Fibroblast of skin of abdomen (primary cell): ENCODE measurements at places on chromosomes 1 and 21.

DNA sequence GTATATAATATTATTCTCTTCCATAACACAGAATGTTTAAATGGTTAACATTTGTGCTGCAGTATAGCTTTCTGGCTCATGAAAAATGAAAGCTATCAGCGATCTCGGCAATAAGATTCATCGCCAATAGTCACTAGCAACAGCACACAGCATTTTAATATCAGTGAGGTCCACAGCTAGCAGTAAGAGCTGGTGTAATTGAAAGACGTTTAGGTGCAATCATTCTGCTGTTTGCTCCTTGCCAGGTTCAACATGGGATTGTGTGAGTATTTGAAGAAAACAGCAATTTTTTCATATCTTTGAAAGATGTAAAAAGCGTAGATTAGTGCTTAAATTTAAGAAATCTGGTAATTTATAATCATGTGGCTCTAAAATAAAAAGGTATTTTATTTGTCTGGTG is 20.1 kb downstream of the PRKACB start:
- peak; percentile 16 for DNase-seq

DNA sequence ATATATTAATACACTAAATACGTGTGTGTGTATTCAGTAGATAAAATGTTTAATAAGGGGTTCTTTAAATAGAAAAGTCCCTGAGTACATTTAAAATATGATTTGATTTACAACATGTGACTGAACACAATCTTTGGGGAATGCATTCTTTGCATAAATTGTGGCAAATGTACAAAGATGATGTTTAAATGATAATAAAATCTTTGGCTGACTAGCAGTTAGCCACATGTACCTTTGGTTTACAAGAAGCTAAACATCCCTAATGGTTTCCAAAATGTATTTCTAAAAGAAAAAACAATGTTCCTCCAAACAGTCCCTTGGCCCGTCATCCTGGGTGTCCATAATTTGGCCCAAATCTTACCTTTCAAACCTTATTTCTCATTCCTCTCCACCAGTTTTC is 106.4 kb upstream of the MARK1 start:
- peak; percentile 12 for DNase-seq

GRCh38 chr1:162571696-162572095 is 10.2 kb downstream of the UAP1 start:
- no peak for DNase-seq

GRCh38 chr1:55695151-55695550 is 480.0 kb upstream of the USP24 start:
- DNase-seq = peak; percentile 29

DNA sequence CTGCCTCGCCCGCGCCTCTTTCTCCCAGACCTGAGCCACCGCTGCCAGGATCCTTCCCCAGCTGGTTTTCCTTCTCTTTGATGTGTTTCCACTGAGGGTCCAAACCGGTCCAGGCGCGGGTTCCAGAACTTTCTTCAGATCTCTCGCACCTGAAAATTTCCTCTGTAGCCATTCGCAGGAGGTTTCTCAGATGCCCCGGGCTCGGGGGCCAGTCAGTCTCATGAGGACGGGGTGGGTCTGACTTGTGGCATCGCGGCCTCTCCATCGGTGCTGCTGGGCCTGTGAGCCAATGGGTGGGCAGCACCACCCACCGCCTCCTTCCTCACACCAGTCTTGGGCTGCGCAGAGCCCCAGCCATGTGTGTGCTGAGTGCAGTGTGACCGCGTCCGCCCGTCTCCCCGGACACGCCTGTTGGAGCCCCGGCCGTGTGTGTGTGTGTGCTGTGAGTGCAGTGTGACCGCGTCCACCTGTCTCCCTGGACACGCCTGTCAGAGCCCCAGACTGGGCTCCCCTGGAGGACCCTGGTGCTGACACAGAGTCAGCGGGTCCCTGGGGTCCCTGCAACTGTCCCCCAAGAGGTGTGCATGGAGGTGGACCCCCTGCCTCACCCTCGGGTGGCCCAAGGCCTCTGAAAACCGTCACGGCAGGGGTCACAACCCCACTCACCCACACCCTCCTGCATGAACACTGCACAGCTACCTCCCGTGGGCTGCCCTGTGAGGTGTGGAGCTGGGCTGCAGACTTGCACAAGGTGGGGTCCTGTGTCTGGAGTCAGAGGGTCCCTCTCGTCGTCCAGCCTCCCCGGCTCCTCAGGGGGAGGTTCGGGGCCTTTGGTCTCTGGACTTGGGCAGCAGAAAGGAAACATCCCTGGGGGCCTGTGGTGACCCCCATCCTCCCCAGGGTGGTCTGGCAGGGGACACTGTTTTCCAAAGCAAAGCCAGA is 20.2 kb downstream of the COL18A1 start:
- DNase-seq = no peak

DNA sequence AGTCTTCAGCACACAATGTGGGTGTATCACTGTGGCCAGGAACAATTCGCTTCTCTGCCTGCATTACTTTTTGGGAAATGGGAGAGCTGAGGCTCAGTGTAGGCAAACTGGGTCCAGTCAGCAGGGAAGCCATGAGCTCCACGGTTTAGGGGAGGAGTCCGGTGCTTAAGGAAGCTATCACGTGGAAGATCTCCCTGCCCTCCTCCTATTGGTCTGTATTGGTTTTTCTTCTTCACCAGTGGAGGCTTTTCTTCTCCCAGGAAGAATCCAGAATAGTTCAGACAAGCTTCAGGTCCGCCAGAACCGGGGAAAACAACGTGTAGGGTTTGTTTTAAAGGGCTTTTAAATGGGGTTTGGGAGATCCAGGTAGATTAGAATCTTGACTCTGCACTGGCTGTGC is 156.2 kb upstream of the CAMK1G start:
- DNase-seq = no peak

- no peak for DNase-seq
Observed at GRCh38 chr1:185338719-185339622, 21.9 kb upstream of the IVNS1ABP start.

DNA sequence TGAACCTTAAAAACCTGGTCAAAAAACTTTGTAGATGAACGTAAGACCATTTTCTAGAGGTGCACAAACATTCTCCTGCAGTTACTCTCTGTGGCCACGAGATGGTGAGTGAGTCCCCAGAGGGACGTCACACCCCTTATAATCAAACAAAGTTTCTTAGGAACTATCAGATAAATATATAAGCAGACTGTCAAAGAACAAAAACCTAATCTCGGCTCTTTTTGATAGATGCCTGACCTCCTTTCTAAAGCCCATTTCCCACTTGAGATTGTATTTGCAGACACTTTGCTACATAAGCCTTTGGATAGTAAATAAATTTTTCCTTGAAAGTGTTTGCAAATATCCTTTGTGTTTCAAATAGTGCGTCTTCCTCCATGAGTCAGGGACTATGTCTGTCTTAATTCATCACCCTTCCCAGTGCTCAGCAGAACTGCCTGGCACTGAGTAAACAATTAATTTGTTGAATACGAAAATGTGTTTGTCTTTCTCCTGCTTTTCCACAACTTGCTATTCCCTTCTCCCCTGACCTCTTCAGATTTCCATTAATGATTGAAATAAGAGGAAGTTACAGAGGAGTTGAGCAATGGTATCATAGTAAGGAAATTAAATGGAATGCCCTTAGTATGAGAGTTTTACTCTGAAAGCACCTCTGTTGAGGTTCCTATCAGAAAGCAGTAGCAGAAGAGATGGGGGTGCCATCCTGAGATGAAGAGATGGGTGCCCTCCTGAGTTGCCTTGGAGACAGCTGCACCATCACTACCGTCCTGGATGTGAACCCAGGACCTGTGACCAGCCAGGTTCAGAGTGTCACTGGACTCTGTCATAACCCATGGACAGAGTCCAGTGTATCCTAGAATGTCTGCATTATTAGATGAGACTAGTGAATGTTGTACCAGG is 57.8 kb upstream of the RAVER2 start:
- peak; percentile 36 for DNase-seq

GRCh38 chr1:234725177-234726132 is 115.5 kb upstream of the IRF2BP2 start:
- DNase-seq = no peak

DNA sequence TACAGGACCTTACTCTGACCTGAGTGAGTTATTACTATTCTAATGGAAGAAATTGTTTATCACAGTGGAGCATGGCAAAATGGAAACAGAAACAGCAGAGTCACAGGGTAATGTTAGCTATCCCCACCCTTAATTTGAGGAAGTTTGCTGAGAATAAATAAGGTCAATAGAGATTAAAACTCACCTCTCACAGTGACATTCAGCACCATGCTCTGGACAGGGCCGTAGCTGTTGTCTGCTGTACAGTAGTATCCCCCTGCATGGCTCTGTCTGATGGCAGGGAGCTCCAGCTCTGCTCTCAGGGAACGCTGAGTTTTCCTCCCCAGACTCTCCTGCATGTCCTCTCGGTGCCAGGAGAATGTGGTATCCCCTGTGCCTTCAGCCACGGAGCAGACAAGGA is 11.9 kb downstream of the FCRL4 start:
- no peak for DNase-seq

DNA sequence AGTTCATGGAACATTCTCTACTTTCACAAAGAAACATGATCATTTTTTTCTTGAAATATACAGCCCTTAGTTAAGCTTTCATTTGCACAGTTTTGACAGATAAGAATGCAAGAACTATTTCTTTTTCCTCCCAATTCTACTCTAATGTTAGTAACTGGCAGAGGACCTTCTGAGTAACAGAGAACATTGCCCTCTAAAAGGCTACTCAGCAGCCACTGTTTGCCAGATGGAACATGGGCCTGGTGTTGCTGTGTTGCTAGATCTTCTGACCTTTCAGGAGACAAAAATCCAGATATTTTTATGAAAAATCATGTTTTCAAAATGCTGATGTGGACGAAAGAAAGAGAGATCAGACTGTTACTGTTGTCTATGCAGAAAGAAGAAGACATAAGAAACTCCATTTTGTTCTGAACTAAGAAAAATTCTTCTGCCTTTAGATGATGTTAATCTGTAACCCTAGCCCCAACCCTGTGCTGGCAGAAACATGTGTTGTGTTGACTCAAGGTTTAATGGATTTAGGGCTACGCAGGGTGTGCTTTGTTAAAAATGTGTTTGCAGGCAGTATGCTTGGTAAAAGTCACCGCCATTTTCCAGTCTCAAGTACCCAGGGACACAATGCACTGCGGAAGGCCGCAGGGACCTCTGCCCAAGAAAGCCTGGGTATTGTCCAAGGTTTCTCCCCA is 2.9 kb upstream of the PRDX6 start:
- no peak for DNase-seq

DNA sequence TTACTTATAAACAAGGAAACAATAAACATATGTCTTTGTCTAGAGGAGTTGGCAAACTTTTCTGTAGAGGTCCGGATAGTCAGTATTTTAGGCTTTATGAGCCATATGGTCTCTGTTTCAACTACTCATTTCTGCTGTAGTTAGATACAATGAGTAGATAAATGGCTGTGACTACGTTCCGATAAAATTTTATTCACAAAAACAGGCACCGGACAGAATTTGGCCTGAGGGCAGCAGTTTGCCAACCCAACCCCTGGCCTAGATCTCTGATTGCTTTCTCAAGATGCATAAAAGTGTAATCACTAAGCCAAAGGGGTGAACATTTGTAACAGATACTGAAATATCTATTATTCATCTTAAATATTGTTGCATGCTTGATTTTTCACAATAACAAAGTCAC is 123.1 kb upstream of the ESRRG start:
- no peak for DNase-seq

DNA sequence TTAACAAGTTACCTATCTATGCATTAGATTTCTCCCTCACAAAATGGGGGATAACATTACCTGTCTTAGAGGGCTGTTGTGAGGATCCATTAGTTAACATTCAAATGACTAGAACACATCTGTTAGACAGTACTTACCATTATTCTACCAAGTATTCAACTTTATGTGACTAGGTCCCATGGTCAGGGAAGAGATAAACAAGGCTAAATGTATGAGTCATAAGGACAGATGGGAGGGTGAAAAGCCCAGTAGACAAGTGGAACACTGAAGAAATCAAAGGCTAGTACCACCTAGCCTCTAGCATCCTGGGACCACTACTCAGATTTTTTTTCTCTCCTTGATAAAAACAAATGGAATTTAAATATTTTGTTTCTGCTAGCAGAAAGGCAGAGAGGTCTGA is 9.0 kb upstream of the VHLL start:
- no peak for DNase-seq

GRCh38 chr1:209659909-209660308 is 7.7 kb upstream of the LAMB3 start:
- DNase-seq = no peak

GRCh38 chr1:115437196-115437595 is 99.1 kb upstream of the NGF start:
- DNase-seq = no peak

DNA sequence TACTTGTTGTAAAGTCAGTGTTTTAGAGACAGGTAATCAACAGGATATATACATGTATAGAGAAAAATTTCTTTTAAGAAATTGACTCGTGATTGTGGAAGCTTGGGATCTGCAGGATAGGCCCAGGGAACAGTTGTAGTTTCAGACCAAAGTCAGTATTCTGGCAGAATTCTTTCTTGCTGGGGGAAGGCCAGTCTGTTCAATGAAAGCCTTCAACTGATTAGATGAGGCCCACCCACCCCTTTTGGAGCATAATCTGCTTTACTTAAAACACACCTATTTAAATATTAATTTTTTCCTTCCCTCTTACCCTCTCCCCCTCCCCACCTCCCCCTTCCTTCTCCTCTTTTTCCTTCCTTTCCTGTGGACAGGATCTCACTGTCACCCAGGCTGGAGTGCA is 48.0 kb downstream of the FNBP1L start:
- no peak for DNase-seq

DNA sequence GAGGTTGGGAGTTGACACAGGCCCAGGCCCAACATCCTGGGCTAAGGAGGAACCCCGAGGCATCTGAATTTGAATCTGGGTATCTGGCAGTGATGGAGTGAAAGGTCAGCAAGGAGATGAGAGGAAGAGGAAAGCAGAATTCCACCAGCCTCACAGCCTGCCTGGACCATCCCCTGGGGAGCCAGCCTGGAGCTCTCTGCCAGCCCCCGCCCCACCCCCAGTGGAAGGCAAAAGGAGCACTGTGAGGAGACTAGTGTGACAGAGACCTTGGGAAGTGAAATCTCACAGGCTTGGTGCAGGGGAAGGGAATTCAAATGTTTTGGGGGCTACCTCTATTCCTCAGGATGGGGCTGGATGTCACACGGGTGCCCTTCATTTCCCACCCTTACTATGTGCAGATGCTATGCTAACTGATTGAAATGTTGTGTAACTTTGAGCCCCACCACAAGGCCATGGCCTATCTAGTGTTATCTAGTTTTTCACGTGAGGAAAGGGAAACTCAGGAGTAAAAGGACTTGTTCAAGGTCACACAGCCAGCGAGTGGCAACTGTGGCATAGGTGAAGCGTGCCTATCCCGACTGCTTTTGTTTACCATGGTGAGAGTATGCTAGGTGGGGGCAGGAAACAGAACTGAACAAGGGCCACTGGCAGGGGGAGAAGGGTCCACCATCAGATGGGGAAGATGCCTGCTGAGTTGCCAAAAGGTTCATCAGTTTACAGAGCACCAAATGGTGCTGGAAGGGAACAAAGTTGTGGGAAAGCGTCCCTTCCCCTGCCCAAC is 29.8 kb downstream of the AHDC1 start:
- DNase-seq = no peak

DNA sequence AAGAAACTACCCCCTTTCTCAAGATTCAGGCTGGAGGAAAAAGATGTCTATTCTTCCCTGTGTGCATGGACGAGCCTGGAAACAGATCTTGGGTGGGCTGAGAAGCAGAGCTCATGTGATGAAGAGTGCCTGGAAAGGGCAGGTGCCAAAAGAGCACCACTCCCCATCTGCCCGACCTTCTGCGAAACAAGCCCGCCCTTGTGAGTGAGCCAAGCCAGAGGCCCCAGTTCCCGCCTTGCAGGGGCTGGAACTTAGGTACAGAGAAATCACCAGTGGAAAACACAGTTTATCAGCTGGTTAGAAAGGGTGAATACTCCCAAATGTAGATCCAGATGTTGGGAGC is 26.7 kb upstream of the A3GALT2 start:
- no peak for DNase-seq

- DNase-seq = no peak
Observed at GRCh38 chr21:15425049-15425448, 304.7 kb upstream of the USP25 start.
